ENCODE measurements at places on chromosomes 7 and 10.
A peak's percentile ranks its signal among the peaks of the same experiment; 100 is the strongest.

DNA sequence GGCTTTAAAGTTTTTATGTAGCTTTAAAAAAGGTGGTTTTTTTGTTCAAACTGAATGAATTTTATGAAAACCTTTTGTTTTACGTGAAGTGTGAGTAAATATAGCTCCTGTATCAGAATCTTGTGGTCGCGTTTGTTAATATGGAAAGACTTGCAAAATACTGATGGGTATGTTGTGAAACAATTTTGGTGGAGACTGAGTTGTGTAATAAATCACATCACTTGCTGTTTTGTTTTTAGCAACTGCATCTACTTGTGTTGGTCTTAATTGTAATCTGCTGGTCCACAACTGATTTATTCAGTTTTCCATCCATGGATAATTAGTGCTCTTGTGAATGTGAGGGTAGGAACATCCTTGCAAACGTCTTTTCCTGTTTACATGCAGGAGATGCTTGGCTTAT is 10.5 kb downstream of the PLXDC2 start:
- no peaks in the 10 kb centered on the region for H3K27me3 ChIP-seq
- no peak for DNase-seq
- no peak overlapping the region for H3K4me3 ChIP-seq
- H3K4me1 ChIP-seq = no peaks in the 10 kb centered on the region
- no peak overlapping the region for H3K27ac ChIP-seq

DNA sequence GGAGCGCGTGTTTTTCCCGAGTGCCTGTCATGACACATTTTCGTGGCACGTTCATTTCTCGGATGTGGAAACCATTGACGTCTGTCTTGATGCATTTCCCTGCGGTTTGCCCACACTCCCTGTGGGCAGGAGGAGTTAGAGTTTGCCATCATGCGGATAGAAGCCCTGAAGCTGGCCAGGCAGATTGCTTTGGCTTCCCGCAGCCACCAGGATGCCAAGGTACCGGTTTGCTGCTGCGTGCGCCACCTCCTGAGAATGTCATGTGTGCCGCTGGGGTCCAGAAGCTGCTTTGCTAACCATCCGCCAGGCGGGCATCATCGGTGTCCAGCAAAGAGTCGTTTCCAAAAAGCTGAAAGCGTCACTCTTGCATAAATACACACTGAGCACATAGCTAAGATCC is 40.9 kb upstream of the BTBD16 start:
- H3K27me3 ChIP-seq = no peaks in the 10 kb centered on the region
- no peak overlapping the region for H3K4me3 ChIP-seq
- no peak overlapping the region for H3K27ac ChIP-seq
- no peaks in the 10 kb centered on the region for H3K36me3 ChIP-seq
- no peaks in the 10 kb centered on the region for H3K4me1 ChIP-seq
- DNase-seq = no peak

GRCh38 chr10:121437596-121437995 is 160.6 kb downstream of the FGFR2 start:
- no peak overlapping the region for H3K4me3 ChIP-seq
- no peaks in the 10 kb centered on the region for H3K27me3 ChIP-seq
- no peaks in the 10 kb centered on the region for H3K36me3 ChIP-seq
- no peak for DNase-seq

GRCh38 chr7:104231054-104232046 is 23.5 kb upstream of the ORC5 start:
- H3K27me3 ChIP-seq = no peaks in the 10 kb centered on the region
- no peaks in the 10 kb centered on the region for H3K36me3 ChIP-seq
- no peak overlapping the region for H3K27ac ChIP-seq
- no peak overlapping the region for H3K4me3 ChIP-seq
- no peaks in the 10 kb centered on the region for H3K4me1 ChIP-seq

GRCh38 chr10:102410429-102411073 is 8.0 kb downstream of the PSD start:
- no peaks in the 10 kb centered on the region for H3K36me3 ChIP-seq
- peak overlapping the region; percentile 72 for H3K27ac ChIP-seq
- H3K4me3 ChIP-seq = peak overlapping the region; percentile 66
- H3K27me3 ChIP-seq = peaks cover 12% of the 10 kb centered on the region

GRCh38 chr10:89664203-89664602 is 19.2 kb upstream of the PANK1 start:
- no peaks in the 10 kb centered on the region for H3K4me1 ChIP-seq
- DNase-seq = no peak
- H3K27me3 ChIP-seq = no peaks in the 10 kb centered on the region
- no peak overlapping the region for H3K27ac ChIP-seq
- no peaks in the 10 kb centered on the region for H3K36me3 ChIP-seq

- H3K4me3 ChIP-seq = no peak overlapping the region
- H3K36me3 ChIP-seq = no peaks in the 10 kb centered on the region
- peaks cover 14% of the 10 kb centered on the region for H3K27me3 ChIP-seq
- peak; percentile 51 for DNase-seq
- H3K27ac ChIP-seq = no peak overlapping the region
Measured at GRCh38 chr7:155380221-155380861, 77.6 kb upstream of the EN2 start.

GRCh38 chr7:80937336-80937735 is 18.5 kb upstream of the SEMA3C start:
- no peak for DNase-seq
- no peak overlapping the region for H3K4me3 ChIP-seq
- no peaks in the 10 kb centered on the region for H3K27me3 ChIP-seq
- no peaks in the 10 kb centered on the region for H3K36me3 ChIP-seq
- no peaks in the 10 kb centered on the region for H3K4me1 ChIP-seq

DNA sequence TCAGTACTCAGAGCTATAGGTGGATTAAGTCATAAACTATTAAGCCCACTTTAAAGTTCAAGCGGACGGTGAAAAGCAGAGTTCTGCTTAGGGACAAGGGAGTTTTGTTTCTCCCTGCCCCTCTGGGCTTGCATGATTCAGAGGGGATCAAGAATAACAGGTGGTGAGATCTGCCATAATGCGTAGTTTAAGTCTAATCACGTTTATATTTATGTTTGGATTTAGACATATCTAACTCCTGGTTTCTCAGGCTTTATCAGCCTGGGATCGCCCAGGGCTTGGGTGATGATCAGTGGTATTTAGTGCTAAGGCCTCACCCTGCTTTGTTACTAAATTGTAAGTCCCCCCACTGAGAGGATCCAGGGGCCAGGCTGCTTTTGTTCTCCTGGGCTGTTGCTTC is 335.4 kb upstream of the NRP1 start:
- DNase-seq = no peak
- H3K27me3 ChIP-seq = no peaks in the 10 kb centered on the region
- H3K36me3 ChIP-seq = no peaks in the 10 kb centered on the region
- H3K4me3 ChIP-seq = no peak overlapping the region
- no peak overlapping the region for H3K27ac ChIP-seq

DNA sequence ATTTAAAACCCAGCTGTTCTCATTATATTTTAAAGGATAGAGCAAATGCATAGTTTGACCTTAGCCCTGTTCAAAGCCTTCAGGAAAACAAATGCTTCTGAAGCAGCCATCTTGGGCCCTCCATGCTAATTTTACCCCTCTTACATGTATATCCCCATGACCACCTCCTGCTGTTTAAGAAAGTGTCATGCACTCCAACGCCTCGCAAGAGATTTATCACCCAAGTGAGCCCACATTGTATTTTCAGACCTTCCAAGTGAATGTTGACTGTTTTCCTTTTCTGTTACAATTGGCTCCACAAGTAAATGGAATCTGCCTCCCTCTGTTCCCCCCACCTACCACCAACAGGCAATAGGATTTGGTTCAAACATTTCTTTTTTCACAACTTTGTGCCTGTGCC is 5.3 kb downstream of the TMEM72 start:
- DNase-seq = no peak
- H3K36me3 ChIP-seq = no peaks in the 10 kb centered on the region
- H3K4me1 ChIP-seq = no peaks in the 10 kb centered on the region
- H3K27ac ChIP-seq = no peak overlapping the region

- H3K4me3 ChIP-seq = peak overlapping the region; percentile 26
- H3K4me1 ChIP-seq = peaks cover 52% of the 10 kb centered on the region
- no peaks in the 10 kb centered on the region for H3K36me3 ChIP-seq
- H3K27ac ChIP-seq = peak overlapping the region; percentile 63
- no peaks in the 10 kb centered on the region for H3K27me3 ChIP-seq
Measured at GRCh38 chr7:3063016-3063753, 19.5 kb upstream of the CARD11 start.

GRCh38 chr7:5248201-5248885 is 34.4 kb upstream of the SLC29A4 start:
- no peaks in the 10 kb centered on the region for H3K27me3 ChIP-seq
- DNase-seq = no peak
- H3K4me3 ChIP-seq = no peak overlapping the region
- H3K27ac ChIP-seq = no peak overlapping the region

DNA sequence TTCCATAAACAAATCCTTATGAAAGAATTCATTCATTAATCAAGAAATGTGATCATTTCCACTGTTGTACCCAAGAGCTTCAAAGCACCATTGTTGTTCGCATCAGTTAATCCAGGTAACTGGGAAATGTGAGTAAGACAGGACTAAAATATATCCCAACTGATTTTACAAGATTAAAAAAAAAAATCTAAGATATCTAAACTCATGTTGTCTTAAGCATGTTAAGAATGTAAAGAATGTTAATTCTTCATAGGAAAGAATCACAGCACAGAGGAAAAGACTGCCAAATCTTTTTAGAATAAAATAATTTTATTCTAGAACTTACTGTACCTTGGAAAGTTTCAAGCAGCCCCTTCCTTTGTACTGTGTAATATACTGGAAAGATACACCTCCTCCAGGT is 16.4 kb downstream of the FZD1 start:
- no peaks in the 10 kb centered on the region for H3K27me3 ChIP-seq
- no peak for DNase-seq
- H3K36me3 ChIP-seq = no peaks in the 10 kb centered on the region
- H3K4me3 ChIP-seq = no peak overlapping the region

GRCh38 chr7:135195968-135196629 is 15.2 kb downstream of the WDR91 start:
- H3K27ac ChIP-seq = no peak overlapping the region
- H3K36me3 ChIP-seq = peaks cover 20% of the 10 kb centered on the region
- no peaks in the 10 kb centered on the region for H3K27me3 ChIP-seq
- H3K4me3 ChIP-seq = no peak overlapping the region
- no peak for DNase-seq

GRCh38 chr10:42380926-42381547 is 257.3 kb downstream of the ZNF33B start:
- H3K27me3 ChIP-seq = no peaks in the 10 kb centered on the region
- H3K27ac ChIP-seq = no peak overlapping the region
- no peak overlapping the region for H3K4me3 ChIP-seq
- DNase-seq = no peak
- H3K36me3 ChIP-seq = no peaks in the 10 kb centered on the region
- no peaks in the 10 kb centered on the region for H3K4me1 ChIP-seq

DNA sequence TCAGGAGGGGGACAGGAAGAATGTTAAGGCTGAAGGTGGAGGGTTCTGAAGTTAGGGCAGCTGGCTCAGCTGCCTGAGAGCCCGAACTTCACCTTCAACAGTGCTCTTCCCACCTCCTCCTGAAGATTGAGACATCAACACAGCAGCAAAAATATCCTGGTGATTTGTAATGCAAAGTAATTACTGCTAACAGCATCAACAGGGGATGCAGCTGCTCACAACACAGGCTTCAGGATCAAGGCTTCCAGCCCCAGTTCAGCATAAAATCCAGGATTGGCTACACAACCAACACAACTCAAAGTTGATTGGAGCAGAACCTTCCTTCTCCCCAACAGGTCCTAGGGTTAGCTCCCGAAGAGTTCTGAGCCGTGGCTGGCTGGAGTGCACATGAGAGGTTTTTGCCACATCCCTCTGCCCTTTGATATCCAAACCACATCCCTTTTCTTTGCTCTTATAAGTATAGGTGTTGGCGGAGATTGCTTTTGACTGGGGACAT is 242.4 kb downstream of the KIAA1217 start:
- DNase-seq = peak; percentile 7
- no peak overlapping the region for H3K27ac ChIP-seq
- H3K4me3 ChIP-seq = no peak overlapping the region
- H3K27me3 ChIP-seq = peaks cover 4% of the 10 kb centered on the region
